ENCODE measurements at places on chromosomes 16 and 17. TPM values are rescaled to one million over a fixed set of nuclear protein-coding genes. Genes with fewer than 3 reads are reported as not detected.

GRCh38 chr17:46154151-46154816, 38.9 kb downstream of the KANSL1 start:
- DNase-seq, result no peak

- DNase-seq, result no peak
These were observed 100.4 kb downstream of the METRNL start for GRCh38 chr17:83179811-83180210.

DNA sequence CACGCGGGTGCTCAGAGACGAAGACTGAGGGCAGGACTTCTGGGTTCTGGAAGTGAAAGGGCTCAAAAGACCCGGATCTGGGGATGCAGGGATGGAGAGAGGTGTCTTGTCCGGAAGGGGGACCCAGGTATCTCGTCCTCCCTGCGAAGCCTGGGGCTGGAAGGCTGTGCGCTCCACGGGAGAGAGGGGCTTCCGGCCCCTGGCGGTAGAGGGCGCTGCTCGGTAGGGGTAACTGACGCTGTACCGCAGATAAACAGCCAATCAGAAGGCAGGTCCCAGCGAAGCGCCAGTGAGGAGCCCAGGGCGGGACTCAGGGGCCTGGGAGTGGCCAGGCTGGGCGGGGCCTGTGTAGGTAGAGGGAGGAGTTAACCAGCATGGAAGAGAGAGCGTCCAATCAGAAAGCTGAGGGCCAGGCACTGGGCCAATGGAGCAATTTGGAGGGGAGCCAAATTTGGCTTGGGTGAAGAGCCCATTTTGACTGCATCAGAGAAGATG, 804 bp downstream of the TGFB1I1 start:
- DNase-seq, result no peak

- DNase-seq, result no peak
These were observed 551 bp downstream of the WDR81 start for GRCh38 chr17:1724869-1725641.

DNA sequence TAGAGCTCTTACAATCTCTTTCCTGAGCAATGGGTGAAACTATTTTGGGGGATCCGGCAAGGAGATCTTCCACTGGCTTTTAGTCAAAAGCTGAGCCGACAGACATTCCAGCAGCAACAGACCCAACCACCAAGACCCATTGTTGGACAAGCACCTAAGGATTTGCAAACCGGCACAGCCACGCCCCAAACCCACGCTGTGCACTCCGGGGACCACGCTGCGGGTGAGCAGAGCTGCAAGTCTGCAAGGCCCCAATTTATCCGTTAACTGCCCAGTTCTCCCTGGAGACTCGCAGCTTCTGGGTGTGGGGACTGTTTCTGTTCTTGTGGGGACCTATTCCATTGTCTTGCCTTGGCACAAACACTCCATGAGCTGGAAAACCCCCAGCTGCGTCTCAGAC, 45.9 kb downstream of the C16orf95 start:
- DNase-seq, result no peak

- DNase-seq, result no peak
These were observed 12.1 kb downstream of the ITGA3 start for GRCh38 chr17:50067996-50068395.

DNA sequence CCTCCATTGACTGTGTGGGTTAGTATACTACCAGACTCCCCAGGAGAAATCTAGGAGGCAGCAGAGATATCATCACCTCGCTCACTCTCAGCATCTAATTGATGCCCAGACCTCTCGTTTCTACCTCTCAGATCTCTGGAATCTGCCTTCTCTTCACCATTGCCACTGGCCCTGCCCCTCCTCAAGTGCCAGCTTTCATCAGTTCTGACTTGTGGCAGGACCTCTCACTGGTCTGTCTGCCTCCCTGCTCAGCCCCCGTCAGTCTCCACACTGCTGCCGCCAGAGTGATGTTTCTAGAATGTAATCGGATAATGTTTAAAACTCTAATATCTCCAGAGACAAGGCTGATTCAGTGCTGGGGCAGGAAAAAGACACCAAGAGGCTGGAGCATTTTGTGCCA, 15.2 kb downstream of the GAN start:
- DNase-seq, result no peak

DNA sequence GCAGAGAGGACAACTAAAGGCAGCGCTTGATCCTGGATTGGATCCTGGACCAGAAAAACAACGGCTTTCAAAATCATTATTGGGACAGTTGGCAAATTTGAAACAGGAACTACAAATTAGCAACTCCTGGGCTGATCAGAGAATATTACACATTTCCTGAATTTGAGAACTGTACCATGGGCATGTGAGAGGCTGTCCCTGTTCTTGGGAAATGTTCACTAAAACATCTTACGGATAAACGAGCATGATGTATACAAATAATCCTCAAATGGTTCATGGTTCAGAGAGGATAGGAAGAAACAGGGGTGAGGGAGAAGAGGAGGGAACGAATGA, 2.3 kb upstream of the ITGAE start:
- DNase-seq, result no peak

DNA sequence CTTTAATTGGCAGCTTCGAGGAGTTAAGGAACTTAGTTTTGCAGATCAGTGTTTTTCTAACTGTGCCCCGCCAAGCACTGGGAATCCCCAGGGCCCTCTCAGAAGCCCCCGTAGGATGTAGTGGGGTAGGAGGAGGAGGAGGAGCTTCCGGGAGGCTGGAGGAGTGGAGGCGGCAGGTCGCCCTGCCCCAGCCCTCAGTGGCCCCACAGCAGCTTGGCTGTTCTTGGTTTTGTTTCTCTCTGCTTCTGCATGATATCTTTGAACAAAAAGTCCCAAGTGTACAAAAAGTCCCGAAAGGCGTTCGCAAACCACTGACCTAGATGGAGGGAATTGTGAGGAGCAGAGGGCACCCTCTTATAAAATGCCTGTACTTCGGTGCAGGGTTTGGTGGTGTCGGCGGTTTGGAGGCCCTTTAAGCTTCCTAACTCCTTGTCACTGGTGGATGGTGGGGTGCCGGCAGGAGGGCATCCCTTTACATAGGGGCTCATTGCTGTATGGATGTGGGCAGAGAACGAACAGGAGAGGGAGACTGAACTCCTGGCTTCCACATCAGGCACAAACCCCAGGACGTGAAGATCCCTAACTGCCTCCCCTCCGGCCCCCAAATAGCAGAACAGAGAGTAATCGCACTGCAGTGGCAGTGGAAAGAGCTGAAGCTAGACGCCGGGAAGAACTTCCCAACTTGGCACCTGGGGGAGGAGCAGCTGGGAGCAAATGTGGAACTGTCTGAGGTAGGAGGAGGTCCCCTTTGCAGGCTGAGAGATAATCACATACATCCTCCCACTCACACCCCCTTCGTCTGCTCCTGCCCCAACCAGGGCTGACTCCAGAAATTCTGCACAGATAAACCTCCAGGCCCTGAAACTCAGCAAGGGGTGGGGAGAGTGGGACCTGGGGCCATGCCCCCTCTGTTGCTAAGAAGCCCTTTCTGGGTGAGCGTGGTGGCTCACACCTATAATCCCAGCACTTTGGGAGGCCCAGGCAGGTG, 20.1 kb downstream of the EPOP start:
- DNase-seq, result no peak

- DNase-seq, result no peak
These were observed 55.2 kb downstream of the ARSG start for GRCh38 chr17:68346448-68346847.

- no peak for DNase-seq
These were observed 11.2 kb downstream of the METTL16 start for GRCh38 chr17:2500446-2500845.

DNA sequence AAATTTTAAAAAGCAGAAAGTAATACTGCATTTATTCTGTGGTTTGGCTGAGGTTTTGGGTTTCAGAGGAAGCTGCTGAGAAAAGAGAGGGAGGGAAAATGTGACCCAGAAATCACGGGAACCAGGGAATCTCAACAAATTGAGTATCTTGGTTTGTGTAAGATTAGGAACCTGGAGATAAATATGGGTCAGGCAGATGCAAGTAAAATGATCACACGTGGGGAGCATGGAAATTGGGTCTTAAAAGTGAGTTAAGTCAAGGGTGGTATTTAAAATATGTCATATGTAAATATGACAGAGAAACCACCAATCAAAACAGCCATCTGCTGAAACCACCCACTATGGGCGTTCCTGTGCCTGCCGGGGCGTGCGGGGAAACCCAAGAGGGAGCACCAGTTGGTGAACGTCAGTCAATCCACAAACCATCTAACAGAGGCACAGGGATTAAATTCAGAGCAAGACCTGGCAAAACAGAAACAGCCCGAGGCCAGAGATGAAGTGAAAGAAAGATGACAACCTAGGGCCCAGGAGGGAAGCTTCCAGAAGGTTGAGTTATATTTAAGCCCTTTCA, 33.4 kb downstream of the CDH13 start:
- no peak for DNase-seq

DNA sequence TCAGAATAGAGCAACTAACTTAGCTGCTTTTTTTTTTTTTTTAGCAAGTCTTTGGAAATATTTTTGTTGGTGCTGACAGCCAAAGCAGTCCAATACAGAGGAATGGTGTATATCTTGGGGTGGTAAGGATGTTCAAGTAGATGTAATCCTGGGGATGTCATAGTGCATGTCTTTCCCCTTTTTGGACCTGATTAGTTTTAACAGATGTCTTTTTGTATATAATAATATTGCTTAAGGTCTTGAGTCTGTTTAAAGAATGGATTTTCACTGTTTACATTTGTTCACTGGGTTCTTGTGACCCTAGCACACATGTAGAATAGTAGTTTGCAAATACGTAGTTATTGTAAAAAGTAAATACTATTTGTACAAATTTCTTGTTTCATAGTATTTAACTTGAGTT, 7.9 kb downstream of the TAF15 start:
- no peak for DNase-seq

GRCh38 chr16:23052908-23053580, 96.2 kb downstream of the USP31 start:
- DNase-seq, result no peak

DNA sequence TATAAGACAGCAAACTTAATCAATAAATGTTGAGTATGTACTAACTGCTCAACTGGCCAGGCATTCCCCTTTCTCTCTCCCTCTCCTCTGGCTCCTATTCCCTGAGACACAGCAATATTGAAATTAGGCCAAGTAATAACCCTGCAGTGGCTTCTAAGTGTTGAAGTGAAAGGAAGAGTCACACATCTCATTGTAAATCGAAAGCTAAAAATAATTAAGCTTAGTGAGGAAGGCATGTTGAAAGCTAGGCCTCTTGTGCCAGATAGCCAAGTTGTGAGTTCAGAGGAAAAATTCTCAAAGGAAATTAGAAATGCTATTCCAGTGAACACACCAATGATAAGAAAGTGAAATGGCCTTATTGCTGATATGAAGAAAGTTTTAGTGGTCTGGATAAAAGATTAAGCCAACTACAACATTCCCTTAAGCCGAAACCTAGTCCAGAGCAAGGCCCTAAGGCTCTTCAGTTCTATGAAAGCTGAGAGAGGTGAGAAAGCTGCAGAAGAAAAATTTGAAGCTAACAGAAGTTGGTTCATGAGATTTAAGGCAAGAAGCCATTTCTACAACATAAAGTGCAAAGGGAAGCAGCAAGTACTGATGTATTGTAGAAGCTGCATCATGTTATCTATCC, 35.4 kb upstream of the ABCC11 start:
- DNase-seq, result no peak

- DNase-seq, result no peak
These were observed 174.9 kb downstream of the ZFHX3 start for GRCh38 chr16:72873044-72873443.

DNA sequence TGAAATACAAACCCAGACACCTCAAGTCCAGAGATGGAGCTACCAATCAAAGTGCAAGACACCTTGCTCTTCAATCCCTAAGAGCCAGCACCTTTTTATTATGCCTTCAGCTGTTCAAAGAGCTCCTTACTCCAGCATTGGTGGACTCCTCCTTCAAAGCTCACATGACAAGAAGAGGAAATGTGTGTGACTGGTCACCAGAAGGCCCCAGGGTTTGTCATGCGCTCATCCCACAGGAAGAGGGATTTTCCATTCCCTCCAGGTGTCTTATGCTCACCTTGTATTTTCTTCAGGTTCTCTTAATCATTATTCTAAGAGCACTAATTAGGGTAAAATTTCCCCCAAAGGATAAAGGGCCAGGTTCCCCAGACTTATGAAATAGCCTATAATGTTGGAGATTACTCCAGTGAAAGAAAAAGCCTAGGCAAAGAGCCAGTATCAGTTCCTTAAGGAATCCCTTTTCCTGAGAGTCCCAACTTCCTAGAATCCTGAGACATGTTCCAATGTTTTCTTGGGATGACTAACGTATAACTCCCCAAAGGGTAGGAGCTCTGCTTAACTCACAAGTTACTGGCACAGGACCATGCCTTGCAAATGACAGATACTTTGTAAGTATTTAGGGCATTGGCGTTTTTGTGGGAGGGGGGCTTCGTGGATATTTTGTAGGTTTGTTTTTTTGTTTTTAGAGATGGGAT, 56.9 kb upstream of the SOX9 start:
- DNase-seq, result no peak

DNA sequence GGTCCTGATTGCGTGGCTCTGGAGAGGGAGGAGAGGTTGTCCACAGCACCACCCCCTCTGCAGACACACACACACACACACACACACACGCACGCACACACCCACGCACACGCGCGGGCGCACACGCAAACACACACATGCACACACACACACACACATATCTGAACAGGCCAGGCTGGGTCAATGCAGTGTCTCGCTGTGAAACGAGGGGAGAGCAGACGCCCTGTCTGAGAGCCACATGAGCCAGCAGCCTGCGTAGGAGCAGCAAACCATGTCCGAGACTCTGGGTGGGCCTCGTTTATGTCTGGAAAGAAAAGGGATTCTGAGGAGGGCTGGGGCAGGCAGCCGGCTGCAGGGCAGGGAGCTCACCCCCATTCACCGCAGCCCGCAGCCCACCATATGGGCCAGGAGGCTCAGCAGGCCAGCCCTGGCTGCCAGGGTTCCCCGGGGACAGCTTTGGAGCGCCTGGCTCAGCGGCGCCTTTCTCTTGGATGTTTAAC, 93.3 kb upstream of the TNRC6C start:
- DNase-seq, result no peak

GRCh38 chr16:50197582-50197981, 44.5 kb downstream of the TENT4B start:
- no peak for DNase-seq

DNA sequence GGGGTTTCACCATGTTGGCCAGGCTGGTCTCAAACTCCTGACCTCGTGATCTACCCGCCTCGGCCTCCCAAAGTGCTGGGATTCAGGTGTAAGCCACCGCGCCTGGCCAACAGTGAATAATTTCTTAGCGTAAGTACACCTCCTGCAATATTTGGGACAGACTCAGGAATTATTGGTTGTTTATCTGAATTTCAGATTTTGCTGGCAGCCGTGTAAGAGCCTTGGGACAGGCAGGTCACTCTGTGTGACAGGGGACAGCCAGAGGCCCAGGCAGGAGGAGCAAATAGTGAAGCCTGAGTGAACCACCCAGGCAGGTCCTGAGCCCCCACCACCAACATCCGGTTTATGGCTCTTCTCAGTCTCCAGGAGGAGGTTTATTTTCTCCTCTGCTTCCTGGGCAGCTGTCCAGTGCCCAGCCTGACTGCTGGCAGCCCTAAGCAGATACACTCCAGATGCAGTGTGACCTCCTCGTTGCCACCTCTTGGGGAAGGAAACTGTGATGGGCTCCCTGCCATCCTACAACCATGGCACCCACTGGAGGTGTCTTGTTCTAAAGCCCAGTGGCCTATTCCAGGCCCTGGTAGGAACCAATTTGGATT, 26.2 kb upstream of the ADORA2B start:
- no peak for DNase-seq

The CHP2 gene
- 3.0 TPM for total RNA-seq

The CAPN15 gene
- total RNA-seq, result 12.7 TPM

The PNMT gene
- total RNA-seq, result not detected

The METTL2A gene
- total RNA-seq, result 24.3 TPM

The RAB11FIP4 gene
- total RNA-seq, result 4.2 TPM

The TMEM88 gene
- 8.1 TPM for total RNA-seq

The ADAM11 gene
- total RNA-seq, result 1.9 TPM

The GLIS2 gene
- total RNA-seq, result 6.1 TPM

The TEKT5 gene
- total RNA-seq, result 0.32 TPM

The SLC13A2 gene
- not detected for total RNA-seq

The ASIC2 gene
- 1.1 TPM for total RNA-seq
